ENCODE measurements at places on chromosomes 5 and 9. TPM values are rescaled to one million over a fixed set of nuclear protein-coding genes. Genes with fewer than 3 reads are reported as not detected.

The LCN9 gene
- polyA plus RNA-seq: not detected

The GPR151 gene
- polyA plus RNA-seq: not detected

The GNA14 gene
- not detected for polyA plus RNA-seq

DNA sequence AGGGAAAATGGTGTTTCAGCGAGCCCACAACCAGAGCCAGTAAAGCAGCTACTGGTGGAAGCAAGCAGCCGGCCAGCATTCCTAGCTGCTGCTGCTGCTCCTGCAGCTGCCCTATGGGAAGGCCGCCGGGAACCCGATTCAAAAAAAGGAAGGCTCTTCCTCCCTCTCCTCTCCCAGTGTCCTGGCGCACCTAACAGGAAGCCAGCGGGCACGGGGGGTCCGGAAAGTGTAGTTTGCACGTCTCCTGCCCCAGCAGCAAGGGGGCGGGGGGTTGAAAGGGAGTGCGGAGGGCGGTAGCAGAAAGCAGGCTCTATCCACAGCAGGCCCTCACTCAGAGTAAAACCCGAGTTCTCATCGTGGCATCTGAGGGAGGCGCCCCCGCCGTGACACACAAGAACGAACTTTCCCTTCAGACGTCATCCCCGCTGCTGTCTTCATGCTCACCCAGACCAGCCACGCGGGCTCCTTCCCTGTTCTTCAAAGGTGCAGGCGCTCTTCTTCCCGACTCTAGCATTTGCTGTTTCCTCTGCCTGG lies 16.5 kb downstream of the GRXCR2 start:
- DNase-seq: no peak

- DNase-seq: no peak
Measured at GRCh38 chr5:171498166-171498565, 78.7 kb downstream of the FGF18 start.

DNA sequence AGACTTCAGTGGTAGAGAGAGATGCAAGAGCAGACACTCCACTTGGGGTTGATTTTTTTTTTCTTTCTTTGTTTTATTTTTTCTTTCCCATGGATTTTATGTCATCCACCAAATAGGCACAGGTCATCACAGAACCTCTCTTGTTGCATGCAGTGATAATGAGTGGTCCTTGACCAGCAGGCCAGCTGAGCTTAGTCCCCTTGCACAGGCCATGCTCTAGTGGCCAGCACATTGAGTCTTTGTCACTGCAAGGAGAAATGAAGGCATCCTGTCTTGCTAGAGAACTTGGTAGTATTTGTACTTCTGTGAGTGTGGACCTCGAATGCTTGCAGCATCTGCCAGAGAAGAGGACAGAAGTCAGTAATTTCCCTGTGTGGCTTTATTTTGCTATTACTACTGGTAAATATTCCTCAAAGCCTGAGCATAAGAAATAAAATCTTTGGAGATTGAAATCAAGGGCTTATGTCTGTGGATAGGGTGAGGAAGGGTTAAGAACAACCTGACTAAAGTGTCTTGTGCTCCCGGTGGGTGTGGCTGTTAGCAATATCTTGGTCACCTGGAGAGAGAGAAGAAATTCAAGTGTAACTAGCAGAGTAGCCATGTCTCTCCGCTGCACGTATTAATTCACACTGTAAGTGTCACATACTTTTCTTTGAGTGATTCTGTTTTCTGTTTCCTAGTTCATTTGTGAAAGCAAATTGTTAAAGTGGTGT lies 45.3 kb upstream of the NCS1 start:
- no peak for DNase-seq

- DNase-seq: no peak
Measured at GRCh38 chr5:167936022-167936421, 355.4 kb upstream of the WWC1 start.

GRCh38 chr5:84381502-84382362 lies 2.9 kb downstream of the EDIL3 start:
- DNase-seq: no peak

The UGT3A1 gene
- not detected for polyA plus RNA-seq

- DNase-seq: no peak
Measured at GRCh38 chr5:97063251-97063650, 79.2 kb downstream of the LIX1 start.

DNA sequence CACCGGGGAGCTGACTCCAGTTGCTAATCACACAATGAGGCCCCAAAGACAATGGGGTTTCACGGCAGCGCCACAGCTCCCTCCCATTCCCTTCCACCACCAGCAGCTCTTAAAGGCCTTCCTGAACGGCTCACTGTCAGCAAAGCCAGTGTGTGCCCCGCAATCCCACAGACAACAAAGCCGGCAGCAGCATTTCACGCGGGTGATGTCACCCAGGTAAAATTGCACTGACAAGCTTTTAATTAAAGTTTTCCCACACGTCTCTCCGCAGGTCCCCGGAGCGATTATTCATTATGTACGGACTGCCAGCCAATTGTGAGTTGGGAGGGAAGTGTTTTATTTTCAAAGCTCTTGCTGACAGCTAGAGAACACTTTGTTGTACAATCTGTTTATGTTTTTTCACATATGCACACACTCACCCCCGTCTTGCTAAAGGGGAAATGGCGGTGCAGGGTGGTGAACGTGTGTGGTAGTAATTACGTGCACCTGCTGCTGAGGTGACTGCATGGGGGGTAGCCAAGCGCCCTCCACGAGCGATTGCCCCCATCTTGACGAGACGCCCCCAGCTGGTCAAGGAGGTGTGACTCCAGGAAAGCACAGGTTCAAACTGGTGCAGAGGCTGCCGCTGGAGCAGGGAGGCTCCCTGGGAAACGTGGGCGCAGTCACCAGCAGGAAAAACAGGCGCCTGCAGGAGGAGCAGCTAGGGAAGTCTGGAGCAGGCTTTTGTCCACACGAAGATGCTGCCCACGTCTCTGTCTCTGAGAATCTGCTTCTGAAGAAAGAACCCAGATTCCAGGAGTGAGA lies 65.0 kb downstream of the IRX2 start:
- DNase-seq: no peak

DNA sequence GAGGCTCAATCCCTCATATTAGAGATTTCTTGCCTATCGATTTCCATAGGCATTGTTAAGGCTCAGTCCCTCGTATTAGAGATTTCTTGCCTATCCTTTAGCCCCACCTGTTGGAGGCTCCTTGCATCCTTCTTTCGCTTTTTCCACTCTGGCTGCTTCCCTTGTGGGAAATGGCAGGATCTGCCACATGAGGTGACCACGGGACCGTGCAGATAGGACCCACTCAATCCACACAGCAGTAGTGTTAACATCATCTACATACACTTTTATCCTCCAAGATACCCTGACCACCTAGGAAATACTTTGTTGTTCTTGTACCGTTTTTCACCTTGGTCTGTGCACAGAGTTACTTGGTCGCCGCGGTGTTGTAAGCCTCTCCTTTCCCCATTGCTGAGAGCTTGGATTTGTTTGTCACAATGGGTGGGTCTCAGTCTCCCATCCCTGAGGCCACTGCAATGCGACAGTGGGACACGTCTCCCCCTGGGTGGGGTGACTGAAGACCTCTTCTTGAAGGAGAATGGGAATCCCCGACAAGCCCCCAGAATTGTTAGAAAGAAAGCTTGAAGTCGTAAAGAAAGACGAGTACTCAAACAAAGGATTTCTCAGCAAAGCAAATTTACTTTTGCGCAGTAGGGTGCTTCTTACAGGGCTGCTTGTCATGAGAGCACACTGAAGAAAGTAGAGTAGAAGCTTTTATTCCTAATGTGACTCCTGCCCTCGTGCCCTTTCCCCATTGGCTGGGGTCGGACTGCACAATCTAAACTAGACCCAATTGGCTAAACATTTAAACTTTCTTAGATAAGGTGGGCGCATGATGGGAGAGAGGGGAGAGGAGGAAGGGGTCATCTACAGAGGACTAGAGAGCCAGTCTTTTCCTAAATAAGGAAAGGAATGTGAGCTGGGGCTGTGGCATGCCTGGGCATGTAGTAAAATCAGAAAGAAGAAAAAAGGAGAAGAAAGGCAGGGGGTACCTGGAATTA lies 19.8 kb downstream of the IFT74 start:
- no peak for DNase-seq

- no peak for DNase-seq
Measured at GRCh38 chr9:137365056-137365455, 57.9 kb downstream of the EXD3 start.

GRCh38 chr9:34271265-34272006 lies 57.6 kb downstream of the KIF24 start:
- DNase-seq: no peak

DNA sequence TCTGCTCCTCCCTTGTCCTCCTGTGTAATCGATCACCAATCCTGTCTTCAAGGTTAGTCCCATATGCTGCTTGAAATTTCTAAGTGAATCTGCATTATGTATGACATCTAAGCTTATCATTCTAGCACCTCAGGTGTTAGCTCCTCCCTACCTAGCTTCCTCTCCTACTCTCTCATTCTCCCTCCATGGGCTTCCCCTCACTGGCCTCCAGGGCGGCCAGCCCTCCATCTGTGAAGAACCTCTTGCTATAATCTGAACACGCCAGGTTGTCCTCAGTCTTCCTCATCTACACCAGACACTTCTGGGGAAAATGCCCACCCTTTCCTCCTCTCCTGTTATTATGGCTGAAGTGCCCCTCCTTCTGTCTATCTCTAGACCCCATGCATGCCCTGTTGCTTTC lies 599.3 kb upstream of the KLF4 start:
- no peak for DNase-seq

DNA sequence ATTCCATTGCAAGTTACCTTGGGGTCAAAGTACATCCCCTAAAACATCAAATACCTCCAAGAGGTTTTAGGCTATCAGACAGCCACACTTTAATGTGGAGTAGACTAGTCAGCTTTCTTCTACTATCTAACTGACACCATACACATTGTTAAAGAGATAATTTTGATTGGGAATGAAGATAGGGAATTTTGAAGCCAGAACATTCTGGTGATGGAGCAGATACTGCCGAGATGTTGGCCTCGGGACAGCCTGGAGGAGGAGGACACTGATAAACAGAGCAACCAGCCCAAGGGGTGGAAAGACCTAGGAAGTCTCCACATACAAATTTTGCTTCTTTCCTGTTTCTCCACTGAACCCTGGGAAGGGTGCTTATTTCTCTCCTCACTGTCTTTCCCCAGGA lies 14.9 kb downstream of the TJP2 start:
- DNase-seq: no peak

Measured in keratinocyte (primary cell).